ENCODE measurements at places on chromosomes 1 and 21.

- no peak for DNase-seq
These were observed 14.5 kb downstream of the SLC25A33 start for GRCh38 chr1:9553736-9554144.

DNA sequence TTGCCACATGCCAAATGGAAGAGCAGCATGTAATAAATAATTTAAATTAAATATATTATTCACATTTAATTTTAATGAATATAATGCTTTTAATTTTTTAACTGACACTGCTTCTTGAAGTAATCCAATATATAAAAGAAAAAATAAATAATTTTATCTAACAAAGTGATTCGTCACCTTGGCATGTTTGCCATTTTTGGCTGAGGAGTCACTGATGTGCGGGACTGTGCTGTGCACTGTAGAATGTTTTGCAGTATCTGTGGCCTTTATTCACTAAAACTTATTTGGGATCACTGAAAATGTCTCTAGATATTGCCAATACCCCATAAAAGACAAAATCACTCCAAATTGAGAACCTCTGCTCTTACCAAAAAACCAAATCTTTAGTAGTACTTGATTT, 807.8 kb downstream of the BRINP3 start:
- no peak for DNase-seq

DNA sequence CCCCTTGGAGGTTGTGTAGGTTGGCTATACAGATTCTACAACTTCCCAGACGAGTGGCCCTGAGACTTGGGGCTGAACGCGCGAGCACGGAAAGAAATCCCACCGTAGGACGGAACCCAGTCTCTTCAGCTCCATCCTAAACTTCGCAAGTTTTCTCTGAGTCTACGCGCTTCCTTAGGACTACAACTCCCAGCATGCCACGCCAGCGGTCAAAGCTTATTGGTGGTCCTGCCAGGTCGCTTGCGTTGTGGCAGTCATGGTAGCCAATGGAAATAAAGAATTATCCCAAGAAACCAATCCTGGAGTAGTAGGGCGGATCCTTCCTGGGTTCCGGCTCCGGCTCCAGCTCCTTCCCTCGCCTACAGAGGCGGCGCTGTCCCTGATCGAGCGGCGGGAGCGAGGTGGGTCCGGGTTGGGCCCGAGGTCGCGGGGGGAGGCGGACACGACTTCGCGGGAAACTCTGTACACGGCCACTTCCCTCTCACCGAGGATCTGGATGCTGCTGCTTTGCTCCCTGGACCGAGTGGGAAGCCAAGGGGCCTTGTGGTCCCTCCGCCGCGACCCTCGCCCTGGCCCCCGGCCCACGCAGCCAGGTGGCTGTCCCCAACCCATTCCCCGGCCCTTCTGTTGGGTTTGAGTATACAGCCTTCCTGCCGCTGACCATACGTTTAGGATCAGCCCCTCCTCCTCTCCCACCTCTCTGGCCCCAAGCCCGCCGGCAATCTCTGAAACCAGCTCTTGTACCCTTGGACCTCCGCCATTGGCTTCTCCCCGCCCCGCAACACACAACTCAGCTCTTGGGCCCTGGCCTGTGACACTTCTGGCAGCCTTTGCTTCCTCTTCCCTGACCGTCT, at the start of gene ZNF691:
TSS of gene ZNF691 (plus strand) at position 357 of the 854 bp plus-strand sequence. CDS start 3,046 bp downstream, outside the sequence.
- peak; percentile 93 for DNase-seq

DNA sequence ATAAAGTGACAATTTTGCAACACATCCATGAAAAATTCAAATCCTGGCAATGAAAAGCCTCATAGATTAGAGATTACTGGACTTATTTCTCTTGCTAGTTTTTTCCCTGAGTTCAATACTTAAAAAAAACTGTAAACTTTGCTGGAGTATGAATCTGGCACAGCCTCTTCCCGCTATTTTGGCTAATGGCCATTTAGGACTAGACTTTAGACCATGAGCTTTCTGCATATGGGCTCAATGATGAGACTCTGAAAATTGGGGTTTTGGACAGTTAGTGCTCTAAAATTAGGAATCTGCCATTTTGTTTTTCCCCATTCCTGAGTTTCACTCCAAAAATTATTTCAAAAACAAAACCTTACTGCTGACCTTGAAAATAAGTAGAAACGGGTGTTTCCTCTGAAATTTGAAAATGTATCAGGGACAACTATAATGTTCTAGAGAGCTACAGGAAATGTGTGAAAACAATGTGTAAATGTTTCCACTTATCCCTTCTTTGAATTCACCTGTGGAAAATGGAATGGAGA, 137.5 kb downstream of the HMCN1 start:
- DNase-seq: no peak

GRCh38 chr21:41582866-41583265, 74.9 kb upstream of the TMPRSS2 start:
- no peak for DNase-seq

DNA sequence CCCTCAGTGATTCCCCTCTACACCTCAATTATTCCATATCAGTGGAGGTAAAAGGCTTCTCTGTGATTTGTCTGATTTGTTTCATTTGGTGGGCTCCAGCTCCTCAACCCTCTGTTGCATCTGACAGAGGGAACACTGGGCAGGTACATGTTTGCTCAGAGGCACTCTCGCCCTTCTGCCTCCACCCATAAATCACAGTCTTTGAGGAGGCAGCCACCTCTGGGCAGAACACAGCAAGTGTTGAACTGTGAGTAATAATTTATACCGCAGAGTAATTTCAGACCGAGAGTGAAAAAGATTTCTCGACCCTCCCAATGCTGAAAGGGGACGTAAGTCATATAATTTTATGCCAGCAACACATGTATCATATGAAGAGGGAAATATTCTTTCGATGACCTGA, 330.1 kb upstream of the PBX1 start:
- no peak for DNase-seq

- no peak for DNase-seq
These were observed 123.4 kb upstream of the BMP8A start for GRCh38 chr1:39368045-39368444.

DNA sequence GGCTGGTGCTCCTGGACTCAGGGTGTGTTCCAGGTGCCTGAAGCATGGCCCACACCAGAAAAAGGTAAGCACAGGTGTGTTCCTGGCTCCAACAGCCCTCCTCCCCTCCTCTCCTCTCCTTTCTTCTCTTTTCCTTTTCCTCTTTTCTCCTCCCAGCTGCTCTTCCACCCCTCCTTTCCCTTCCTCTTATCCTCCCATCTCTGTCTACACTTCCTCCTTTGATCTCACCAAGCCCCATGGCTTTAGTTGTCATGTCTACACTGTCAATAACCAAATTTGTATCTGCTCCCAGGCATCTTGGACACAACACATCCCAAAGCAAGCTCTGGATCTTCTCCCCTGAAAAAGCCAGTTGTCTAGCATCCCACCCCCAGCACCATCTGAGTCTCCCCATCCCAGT, 56.7 kb upstream of the LAPTM5 start:
- DNase-seq: no peak

DNA sequence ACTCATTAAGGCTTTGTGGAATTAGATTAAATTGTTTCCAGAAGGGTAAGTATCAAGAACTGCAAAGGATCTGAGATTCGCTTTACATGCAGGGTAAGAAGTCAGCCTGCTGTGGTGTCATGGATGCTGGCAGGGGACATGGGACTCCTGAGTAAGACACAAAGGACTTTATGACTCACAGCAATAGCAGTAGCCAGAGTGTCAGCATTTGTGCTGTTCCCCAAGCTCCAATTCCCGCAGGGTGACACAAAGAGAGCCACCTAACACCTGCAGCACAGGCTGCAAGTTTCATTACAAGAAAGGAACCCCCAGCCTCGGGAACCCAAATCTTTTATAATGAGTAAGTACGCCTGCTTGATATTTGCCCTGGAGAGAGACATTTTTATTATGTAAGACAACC, 298.1 kb upstream of the POU3F1 start:
- DNase-seq: no peak

DNA sequence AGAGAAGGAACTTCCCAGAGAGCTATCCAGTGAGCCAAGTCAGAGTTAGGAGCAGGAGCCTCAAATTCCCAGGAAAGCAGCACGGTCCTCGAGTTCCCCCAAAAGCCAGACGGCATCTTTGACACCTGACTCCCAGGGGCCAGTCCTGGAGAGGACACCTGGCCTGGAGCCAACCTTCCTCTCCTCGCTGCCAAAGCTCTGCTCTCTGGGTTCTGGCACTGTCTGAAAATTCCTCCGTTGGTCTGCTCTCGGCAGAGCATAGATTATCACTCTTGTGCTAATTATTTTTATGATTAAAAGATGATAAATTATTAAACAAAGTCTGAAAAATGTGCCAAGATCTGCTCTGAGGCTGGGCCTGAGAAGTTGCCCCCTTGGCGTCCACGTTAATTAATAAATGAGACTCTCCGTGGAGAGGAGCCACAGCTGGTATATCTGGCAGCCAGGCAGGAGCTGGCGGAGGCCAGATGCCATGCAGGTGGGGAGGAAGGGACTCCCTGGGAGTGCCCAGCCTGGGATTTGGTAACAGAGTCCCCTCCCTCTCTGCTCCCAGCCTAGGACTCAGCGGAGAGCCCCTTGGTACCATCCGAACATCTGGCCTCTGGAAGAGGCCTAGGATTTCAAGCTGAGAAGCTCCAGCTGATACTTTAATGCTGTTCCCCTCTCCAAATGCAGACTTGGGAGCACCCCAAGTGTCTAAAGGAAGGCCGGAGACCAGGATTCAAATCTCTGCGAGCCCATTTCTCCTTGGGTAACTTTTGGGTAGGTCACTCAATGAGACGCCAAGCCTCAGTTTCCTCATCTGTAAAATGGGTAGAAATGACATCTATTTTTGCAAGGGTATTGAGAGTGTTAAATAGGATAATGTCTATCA, 163.7 kb upstream of the POU3F1 start:
- DNase-seq: no peak

- DNase-seq: no peak
These were observed 271.7 kb downstream of the DUSP10 start for GRCh38 chr1:221470000-221470698.

DNA sequence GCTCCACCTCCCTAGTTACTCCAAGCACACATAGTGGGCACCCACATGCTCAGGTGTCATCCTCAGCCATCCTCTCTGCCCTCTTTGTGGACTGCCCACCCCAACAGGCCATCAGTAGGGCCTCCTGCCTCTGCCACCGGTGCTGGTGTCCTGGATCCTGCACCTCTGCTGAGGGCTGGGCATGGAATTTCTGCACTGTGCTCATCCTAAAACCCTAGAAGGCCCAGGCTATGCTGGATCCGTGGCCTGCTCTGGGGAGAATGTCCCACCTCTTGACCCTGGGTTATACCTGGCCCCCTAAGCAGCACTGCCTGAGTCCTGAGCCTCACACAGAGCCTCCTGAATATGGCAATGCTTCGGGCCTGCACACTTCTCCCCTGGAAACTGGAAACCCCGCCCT, 318.3 kb downstream of the MATN1 start:
- DNase-seq: no peak

DNA sequence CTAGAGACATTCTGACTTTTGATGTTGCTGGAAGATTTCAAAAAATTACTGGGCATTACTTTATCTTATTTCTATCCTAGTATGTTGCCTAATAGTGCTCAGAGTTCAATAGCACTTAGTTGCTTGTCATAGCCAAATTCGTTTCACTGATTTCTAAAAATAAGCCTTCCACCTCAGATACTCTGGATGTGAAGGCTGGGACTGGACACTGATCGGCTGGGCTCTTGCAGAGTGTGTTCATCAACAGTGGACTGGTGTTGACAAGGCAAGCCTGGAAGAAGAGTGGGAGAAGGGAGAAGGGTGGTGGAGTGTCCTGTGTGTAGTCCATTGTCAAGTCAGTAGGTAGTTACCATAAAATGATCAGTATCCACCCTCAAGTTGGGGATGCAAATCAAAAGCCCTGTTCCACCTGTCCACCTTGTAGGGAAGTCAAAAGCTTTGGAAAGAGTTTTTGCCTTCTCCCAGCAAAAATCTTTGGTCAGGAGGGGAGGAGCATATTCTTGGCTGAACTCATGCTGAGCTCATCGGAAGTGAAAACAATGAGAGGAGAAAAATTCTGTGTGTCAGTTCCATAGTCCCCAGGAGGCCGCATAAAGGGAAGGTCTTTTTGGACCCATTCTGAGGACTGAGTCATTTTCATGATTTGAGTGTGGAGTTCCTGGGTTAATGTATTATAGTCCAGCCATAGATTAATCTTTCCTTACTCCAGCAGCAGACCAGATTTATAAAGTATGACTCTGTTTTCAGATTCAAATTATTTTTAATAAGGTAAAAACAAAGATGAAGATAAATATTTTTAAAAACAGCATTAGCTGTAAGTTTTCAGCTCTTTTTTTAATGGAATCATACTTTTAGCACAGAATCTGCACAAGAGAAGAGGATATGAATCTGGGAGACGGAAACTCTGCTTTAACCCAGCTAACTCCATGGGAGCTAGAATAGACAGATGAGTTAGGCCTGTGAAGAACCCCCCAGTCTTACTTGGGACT, 99.5 kb upstream of the BMP8A start:
- DNase-seq: peak; percentile 74

GRCh38 chr21:26169611-26170470, 729 bp downstream of the APP start:
- DNase-seq: no peak

- DNase-seq: no peak
These were observed 1.1 kb downstream of the UBE2J2 start for GRCh38 chr1:1272341-1273208.

DNA sequence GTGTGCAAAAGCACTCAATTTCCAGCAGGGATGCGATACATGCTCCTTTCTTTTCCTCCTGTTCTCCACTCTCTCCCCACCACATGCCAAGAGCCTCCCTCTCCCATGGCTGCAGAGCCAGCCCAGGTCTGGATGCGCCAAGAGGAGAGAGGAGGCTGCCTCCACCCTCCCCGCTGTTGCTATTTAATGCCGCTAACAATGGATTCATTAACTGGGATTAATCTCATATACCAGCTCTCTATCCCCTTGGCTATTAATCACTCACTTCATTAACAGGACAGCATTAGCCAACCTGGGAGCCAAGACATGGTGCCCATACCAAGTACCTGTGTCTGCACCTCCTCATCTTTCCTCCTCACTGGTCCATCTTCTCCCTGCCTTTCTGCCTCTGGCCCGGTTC, 49.1 kb upstream of the SCMH1 start:
- DNase-seq: no peak

DNA sequence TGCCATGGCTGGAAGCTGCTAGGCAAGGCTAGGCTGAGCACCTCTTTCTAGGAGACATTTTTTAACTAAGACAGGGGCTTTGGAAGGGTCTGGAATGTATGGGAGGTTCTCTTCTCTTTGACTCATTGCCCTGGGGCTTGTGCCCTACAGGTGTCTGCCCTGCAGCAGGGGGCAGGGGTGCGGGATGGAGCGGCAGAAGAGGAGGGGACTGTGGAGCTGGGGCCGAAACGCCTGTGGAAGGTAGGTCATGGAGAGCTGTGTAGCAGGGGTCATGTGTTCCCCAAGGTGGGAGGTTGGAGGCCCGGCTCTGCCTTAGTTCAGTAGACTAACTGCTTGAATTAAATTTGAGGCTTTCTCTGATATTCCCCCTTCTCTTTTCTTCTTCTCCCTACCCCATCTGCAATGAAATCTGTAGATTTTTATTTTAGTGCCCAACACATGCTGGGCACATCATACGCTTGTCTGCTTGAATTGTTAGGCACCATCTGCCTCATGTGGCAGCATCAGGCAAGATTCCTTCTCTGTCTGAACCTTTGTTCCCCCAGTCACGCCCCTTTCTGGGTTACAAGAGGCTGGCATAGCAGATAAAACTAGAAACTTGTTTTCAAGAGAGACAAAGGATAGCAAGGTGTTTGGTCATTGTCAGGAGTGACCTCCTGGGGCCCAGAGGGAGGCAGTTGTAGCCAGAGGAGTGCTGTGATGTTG, 18.4 kb downstream of the PPFIA4 start:
- DNase-seq: no peak
